ENCODE measurements at places on chromosomes 5 and 9.

DNA sequence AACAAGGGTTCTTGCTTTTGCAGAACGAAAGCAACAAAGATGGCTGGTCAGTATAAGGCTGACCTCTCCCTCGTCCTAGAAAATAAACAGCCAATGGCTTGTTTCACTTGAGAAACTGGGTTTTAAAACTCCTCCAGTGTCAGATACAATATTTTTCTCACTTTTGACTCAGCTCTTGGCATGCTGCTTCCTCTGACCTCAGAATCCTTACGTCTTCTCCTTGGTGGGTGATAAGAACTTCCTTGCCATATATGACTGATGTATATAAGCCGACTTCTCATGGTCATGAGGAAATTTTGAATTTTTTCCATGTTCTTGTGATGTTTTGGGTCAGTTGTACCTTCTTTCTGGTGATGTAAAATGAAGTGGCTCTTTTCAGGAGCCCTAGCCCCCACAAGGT is 3.8 kb downstream of the ZNF618 start:
- no peak for DNase-seq

GRCh38 chr9:84841931-84842330 is 172.4 kb downstream of the NTRK2 start:
- DNase-seq = no peak

GRCh38 chr5:123545506-123545905 is 33.5 kb downstream of the CSNK1G3 start:
- DNase-seq = no peak

DNA sequence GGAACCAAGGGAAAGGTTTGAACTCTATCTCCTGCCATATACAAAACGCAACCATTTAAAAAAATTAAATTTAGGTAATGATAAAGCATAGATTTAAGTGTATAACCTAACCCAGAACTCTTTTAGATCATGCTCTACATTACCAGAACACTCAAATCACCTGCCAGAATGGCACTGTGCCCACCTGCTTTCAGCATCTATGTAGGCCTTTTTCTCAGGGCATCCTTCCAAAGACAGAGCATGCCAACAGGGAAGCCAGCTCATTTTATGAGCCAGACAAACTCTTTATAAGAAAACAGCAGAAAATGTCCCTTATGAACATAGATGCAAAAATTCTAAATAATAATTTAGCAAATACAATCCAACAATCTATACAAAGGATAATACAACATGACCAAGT is 47.9 kb upstream of the SMAD5 start:
- no peak for DNase-seq

All from fibroblast of skin of left quadriceps (primary cell).